ENCODE measurements at places on chromosomes 6 and 20.

- no peak for DNase-seq
Observed at GRCh38 chr20:37484331-37484730, 36.7 kb upstream of the NNAT start.

DNA sequence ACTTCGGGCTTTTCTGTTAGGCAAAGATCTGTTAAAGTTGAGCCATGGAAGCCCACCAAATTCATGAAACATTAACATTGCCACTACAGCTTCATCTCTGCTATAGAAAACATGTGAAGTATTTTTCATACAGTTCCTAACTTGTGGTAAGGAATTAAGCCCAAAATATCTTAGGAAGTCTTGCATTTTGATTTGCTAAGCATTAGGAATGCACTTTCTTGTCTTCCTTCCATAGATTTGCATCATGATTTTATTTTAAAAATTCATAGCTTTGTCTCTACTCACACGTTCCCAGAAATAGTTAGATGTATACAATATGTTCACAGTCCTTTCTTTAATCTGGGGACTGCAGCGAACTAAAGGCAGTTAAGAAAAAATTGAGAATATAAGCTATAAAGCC lies 325.6 kb downstream of the CENPW start:
- DNase-seq: no peak

- DNase-seq: no peak
Observed at GRCh38 chr6:3045369-3045768, 22.9 kb upstream of the RIPK1 start.

- no peak for DNase-seq
Observed at GRCh38 chr20:4112481-4113421, 97.4 kb upstream of the RNF24 start.

- DNase-seq: peak; percentile 39
Observed at GRCh38 chr6:144590532-144590931, 305.4 kb downstream of the UTRN start.

DNA sequence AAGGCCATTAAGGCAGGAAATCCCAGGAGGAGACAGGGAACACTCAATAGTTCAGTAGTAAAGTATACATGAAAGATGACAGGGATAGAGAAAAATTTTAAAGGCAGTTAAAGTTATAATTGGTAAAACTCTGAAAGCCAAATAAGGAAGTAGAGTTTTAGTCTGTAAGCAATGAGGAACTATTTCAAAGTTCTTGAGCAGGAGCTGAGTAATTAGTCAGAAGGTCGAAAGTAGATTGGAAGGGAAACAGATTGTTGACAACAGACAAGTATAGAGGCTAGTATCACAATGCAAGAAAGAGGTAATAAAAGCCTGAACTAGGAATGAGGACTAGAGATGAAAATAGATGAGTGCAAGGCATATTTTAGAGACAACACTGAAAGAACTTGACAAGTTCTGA lies 150.3 kb downstream of the CDK19 start:
- DNase-seq: peak; percentile 76

- peak; percentile 73 for DNase-seq
Observed at GRCh38 chr6:30752157-30752927, 8.0 kb upstream of the IER3 start.

- no peak for DNase-seq
Observed at GRCh38 chr6:144395826-144396225, 110.7 kb downstream of the UTRN start.

DNA sequence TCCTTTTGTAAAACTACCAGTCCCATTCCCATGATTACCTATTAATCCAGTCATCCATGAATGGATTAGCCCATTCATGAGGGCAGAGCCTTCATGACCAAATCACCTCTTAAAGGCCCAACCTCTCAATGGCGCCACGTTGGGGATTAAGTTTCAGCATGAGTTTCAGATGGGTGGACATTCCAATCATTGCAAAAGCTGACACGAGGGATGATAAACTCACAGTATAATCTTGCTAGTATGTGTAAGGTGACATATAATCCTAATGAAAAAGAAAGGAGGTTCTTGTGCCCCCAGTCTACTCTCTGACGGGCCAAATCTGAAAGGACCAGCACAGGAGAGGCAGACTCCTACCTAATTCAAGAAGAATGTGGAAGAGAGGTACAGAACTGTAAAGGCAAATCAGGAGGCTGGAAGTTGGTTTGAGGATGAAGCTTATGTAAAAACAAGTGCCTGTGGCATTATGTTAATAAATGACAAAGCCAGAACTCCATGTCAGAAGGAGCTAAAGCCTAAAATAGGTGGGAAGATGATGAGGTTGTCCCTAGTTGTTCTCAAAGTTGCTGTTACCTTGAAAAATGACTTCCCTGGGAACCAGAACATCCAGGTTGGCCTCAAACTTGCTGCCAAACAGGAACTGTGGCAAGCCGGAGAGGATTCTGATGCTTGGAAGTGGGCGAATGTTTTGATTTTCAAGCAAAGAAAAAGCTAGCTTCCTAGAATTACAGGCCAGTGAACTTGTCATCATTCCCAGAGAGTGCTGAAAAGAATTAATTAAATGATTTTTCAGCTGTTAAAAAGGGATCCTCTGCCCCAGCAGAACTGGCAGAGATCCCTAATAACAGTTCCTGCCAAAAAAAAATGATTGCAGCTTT lies 106.5 kb upstream of the TIAM2 start:
- no peak for DNase-seq

- no peak for DNase-seq
Observed at GRCh38 chr6:119160911-119161310, 82.4 kb upstream of the FAM184A start.

- DNase-seq: no peak
Observed at GRCh38 chr6:3245216-3245615, 13.5 kb upstream of the PSMG4 start.

DNA sequence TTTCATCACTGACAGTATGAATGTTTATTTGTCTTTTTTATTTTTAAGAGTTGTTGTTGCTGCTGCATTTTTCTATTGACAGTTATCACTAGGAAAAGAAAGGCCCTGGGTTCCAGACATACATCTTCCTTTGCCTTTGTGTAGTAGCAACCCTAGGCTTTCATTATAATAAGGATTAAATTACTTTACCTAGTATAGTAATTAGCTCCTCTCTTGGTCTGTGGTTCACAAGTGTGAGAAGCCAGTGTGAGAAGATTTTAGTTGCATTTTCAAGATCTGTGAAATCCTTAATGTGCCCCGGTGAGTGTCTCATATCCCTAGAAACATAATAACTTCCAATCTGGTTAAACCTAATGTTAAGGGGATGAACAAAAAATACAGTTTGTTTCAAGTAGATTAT lies 799.3 kb upstream of the MAP3K7 start:
- DNase-seq: no peak

- DNase-seq: no peak
Observed at GRCh38 chr6:27720607-27721580, 191.3 kb downstream of the OR2B2 start.

DNA sequence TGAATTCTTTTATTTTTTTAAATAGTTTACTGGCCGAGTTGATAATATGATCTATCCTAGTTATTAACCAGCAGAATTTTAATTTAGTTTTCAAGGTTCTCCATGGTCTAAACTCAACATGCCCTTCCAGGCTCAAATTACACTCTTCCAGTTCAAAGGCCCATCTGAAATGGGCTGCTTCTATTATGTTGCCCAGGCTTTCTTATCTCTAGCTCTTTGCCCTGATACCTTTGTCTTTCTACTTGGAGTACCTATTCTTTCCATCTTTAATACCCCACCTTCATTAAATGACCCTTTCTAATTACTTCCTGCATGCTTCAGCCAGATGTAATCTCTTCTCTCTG lies 541.2 kb upstream of the FLRT3 start:
- DNase-seq: no peak

- DNase-seq: peak; percentile 51
Observed at GRCh38 chr6:27800731-27801373, 111.3 kb downstream of the OR2B2 start.

DNA sequence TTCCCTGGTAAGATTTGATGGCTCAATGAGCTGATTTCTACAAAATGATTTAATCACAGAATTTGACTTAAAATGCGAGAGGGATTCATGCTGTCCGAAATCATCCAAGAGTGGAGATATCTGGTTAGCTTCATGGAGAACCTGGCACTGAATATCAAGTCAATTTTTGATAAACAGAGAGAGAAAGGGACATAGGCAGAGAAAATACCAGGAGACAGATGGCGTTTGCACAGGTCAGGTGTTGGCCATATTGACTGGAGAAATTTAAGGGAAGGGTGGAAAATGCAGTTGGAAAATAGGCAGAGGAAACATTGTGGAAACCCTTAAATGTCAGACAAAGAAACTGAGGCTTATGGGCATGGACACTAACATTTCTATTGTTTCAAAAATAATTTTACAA lies 47.0 kb downstream of the BCAS1 start:
- no peak for DNase-seq

DNA sequence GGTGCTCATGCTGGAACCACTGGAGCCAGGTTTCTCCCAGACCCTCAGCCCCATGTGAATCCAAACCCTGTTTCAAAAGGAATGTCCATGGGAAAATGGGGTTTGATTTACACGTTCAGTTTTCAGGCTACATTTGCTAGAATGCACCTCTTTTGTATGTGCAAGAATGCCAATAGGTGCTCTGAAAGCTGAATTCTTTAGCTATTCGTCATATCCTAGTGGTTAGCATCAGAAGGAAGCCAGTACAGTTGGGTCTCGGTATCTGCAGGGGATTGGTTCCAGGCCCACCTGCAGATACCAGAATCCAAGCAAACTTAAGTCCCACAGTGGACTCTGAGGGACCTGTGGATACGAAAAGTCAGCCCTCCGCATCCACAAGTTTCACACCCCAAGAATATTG lies 93.4 kb downstream of the UST start:
- no peak for DNase-seq

GRCh38 chr20:62795023-62795761 lies 1.1 kb upstream of the MRGBP start:
- DNase-seq: peak; percentile 89

DNA sequence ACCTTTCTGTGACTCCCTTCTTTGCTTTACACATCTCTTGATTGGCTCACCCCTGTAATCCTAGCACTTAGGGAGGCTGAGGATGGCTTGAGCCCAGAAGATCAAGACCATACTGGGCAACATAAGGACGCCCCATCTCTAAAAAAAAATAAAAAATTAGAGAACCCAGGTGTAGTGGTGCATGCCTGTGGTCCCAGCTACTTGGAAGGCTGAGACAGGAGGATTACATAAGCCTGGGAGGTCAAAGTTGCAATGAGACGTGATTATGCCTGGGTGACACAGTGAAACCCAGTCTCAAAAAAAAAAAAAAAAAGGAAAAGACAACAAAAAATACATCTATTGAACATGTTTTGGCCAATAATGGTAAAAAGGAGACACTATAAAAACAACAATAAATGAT lies 37.8 kb downstream of the CHD6 start:
- DNase-seq: no peak

DNA sequence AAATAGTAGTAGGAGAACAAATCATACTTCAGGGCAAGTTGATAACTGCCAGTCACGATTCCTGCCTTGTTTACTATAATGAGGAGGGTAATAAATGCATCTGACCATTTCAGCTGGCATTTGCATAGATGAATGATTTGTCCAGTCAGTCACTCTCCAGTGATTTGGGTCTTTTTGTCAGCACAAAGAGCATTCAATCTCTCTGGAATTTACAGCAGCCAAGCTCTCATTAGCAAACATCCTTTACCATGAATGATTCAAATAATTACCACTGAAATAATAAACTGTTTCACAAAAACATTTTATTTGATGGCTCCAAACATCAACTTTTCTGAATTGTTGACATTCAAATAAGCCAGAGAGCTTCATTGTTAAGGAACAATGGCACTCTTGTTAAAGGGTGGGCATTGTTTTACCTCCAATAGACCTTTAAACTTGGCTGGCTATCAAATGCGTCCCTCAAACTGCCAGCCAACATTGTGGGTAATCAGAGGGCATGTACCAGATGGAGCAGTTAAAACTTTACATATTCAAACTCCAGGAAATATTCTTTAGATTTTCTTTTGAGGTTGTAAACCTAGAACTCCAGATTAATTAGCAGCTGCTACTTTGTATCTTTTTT lies 30.0 kb upstream of the FBXL4 start:
- no peak for DNase-seq

DNA sequence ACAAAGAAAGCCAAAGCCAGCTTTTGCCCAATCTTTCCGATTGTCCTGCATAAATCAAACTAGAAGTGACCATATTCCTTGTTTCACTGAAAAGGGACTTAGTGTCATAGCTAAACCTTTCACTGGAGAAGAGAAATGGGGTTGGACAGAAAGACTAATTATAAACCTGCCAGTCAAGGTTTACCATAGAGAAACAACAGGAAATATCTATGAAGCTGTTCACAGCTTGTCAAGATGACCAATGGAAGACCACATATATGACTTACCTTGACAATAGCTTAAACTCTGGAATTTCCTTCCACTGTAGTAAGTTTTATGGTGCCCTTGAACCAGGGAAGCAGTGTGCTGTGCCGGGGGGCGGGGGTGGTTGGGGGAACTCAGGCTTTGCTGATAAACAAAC lies 107.7 kb upstream of the PHACTR1 start:
- DNase-seq: no peak

DNA sequence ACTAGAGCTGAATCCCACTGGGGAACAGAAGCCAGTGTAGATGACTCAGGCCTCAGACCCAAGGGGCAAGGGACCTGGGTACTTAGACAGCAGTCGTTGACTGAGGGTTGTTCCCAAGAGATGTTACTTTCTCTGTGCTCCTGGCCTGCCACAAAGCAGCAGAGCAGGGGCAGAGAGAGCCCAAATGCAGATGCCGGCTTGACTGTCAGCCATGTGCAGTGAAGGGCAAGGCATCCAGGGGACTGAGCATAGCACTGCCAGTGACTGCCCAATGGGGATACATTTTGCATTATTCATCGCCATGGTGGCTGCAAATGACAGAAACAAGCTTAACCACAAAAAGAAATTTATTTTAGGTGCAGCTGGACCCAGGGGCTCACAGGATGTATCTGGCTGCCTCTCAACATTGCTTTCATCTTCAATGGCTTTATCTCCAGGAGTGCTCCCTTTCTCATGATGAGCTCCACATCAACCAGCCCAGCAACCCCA lies 7.6 kb upstream of the TP53RK start:
- peak; percentile 30 for DNase-seq

DNA sequence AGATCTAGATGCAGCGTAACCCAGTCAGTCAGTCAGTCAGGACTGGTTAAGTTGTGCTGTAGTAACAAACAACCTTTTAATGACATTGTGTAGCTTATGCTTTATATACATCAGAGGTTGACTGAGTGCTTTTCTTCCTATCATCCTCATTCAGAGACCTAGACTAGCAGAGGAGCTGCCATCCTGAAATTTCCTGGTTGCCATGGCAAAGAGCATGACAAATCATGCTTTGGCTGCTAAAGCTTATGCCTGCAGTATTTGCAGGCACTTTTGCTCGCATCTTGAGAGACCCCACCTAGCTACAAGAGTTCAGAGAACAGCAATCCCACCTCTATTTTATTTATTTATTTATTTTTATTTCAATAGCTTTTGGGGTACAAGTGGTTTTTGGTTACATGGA lies 244.0 kb downstream of the BTBD3 start:
- DNase-seq: no peak

DNA sequence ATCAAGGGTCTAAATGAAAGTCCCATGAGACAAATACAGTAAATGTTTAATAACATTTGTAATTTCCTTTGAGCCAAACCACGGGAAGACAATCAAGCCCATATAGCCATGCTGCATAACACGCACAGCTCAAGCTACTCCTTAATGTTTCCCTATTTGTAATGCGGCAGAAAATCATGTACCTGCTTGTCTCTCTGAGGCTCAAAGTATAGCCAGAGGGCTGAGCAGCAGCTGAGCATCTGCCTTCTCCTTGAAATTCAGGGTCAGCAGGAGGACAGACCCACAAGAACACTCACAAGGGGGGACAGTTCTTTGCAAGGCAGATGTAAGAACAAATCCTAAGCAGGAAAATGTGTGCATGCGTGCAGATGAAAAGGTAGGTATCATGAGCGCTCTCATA lies 45.8 kb upstream of the JARID2 start:
- no peak for DNase-seq

GRCh38 chr6:41555326-41556300 lies 9.4 kb downstream of the FOXP4 start:
- no peak for DNase-seq
